ENCODE measurements at places on chromosomes 7 and 10. TPM values are rescaled to one million over a fixed set of nuclear protein-coding genes. Genes with fewer than 3 reads are reported as not detected.

INSYN2A gene
- total RNA-seq, result not detected

CACUL1 gene
- total RNA-seq, result 36.7 TPM

TMEM243 gene
- total RNA-seq, result 161 TPM

AQP1 gene
- 0.17 TPM for total RNA-seq

ANKRD1 gene
- not detected for total RNA-seq

AGMO gene
- total RNA-seq, result not detected

UFSP1 gene
- total RNA-seq, result 1.1 TPM

FAM25C gene
- not detected for total RNA-seq

SPDYE2 gene
- total RNA-seq, result 0.33 TPM

ADAMTS14 gene
- not detected for total RNA-seq

MACC1 gene
- total RNA-seq, result 0.05 TPM

MEIG1 gene
- total RNA-seq, result not detected

MBL2 gene
- not detected for total RNA-seq

ADCY1 gene
- total RNA-seq, result 0.03 TPM

ZSCAN25 gene
- 41.5 TPM for total RNA-seq

PIP gene
- total RNA-seq, result not detected

TMEM140 gene
- 32.2 TPM for total RNA-seq

CTNNA3 gene
- total RNA-seq, result not detected

CLCN1 gene
- not detected for total RNA-seq

C7orf57 gene
- not detected for total RNA-seq

Data from CD4-positive, alpha-beta T cell (primary cell).